ENCODE measurements at places on chromosomes 7 and 10. TPM values are rescaled to one million over a fixed set of nuclear protein-coding genes. Genes with fewer than 3 reads are reported as not detected.

GRCh38 chr10:75127471-75127870, 16.0 kb downstream of the SAMD8 start:
- DNase-seq, result no peak

Gene C10orf67
- not detected for total RNA-seq

- no peak for DNase-seq
Measured at GRCh38 chr7:128055637-128056036, 24.4 kb upstream of the LRRC4 start.

Gene IQUB
- total RNA-seq, result 0.49 TPM

DNA sequence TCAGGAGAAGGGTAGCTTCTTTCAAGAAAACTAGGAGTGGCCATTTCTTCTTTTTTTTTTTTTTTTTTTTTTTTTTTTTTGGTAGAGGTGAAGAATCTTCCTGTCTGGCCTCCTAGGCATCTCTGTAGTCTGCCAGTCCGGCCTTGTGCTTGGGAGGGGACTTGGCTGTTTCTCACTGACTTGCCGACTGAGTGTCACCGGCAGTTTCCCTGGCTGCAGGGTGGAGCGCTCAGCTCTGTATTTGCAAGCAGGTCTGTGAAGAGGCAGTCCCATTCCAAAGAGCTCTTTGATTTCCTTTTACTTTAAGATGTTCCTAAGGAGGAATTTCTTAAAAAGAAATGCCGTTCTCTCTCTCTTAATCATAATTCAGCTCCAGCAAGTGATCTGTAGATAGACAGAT, 212.6 kb downstream of the ADRA2A start:
- DNase-seq, result no peak

Gene GDF2
- not detected for total RNA-seq

DNA sequence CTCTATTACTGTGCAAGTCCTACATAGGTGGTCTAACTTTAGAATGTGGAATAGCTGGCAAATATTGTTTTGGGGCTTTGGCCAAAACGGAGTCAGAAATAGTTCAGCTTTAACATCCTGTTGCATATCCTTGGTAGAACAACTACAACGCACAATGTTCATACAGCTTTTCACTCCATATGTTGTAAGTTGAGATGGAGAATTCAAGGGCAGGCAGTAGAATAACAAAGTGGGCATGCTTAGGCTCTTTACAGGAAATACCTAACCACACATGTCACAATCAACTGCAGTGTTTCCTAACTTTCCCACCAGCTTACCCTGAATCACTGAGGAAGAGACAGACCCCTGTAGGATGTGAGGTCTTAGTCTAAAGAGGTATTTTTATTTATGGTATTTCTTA, 122.3 kb downstream of the PPP1R3A start:
- DNase-seq, result no peak

DNA sequence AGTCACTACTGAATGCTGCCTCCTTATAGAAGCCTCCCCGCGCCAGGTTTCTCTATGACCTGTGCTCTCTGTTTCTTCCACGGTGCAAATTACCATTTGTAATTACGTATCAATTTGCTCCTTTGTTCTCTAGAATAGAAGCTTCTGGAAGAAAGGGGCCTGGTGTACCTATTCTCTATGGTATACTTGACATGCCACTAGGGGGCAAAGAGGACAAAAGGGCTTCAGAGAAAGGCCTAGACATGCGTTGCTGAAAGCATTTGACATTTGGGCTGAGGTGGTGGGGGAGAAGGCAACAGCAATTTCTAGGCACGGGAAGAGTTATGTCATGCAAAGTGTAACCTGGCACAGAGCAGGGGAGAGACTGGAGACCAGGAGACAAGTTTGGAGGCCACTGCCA, 148.7 kb downstream of the WDR11 start:
- DNase-seq, result no peak

GRCh38 chr10:77377678-77378352, 259.8 kb downstream of the KCNMA1 start:
- DNase-seq, result no peak

Gene COMTD1
- 8.9 TPM for total RNA-seq

DNA sequence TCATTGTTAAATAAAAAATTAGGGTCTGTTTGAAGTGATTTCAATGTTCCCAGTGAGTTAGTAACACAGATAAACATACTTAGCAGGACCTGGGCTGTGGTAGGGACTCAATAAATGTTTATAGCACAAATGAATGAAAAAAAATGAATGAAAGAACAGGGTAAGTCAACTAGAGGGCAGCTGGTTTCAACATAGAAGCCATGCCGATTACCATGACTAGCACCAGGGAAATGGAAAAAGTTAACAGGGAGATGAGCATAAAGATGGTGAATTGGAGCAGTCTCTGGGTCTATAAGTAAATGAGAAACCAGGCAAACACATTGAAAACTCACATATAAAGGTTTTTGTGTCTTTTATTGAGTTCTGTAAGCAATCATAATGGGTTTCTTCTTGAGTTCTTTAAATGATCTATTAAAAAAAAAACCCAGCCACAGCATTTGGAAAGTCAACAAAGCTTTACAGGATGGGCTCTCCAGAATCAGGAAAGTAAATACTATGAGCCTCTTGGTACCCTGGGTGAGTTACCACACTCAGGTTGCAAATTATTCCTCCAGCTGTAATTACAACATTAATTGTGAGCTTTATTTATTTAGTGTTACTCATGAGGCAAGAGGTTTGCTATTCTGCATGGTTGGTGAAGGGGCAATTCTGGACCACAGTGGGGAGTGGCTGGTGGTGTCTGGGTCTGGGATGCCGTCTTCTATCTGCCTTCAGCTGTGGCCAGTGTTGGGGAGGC, 46.1 kb upstream of the MTPN start:
- DNase-seq, result no peak

GRCh38 chr10:59937720-59938119, 31.4 kb upstream of the CCDC6 start:
- DNase-seq, result no peak

Gene TFR2
- 1.0 TPM for total RNA-seq

DNA sequence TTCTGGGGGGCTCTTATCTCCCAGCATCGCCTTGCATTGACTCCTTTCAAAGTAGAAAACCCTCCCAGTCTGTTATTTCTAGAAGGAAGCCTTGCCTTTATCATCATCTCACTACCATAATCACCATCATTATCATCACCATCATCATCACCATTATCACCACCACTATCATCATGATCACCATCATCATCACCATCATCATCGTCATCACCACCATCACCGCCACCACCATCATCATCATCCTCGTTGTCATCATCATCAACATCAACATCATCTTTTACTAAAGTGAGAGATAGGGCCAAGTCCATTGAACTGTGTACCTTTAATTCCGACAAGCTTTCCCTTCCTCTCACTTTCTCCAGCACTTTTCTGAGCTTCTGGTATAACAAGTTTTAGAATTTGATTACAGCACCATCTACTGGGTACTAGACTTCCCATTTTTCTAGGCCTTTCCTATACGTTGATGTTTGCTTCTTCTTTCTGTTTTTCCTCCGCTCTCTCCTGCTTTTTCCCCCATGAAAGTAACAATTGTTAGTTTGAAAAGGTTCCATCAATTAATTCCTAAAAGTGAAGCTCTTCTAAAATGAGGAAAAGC, 226.4 kb downstream of the BUB3 start:
- no peak for DNase-seq

Gene HMX3
- not detected for total RNA-seq
